ENCODE measurements at places on chromosomes 6 and 20. TPM values are rescaled to one million over a fixed set of nuclear protein-coding genes. Genes with fewer than 3 reads are reported as not detected.
A peak's percentile ranks its signal among the peaks of the same experiment; 100 is the strongest.

- H3K4me1 ChIP-seq = peaks cover 25% of the 10 kb centered on the region
- H3K27me3 ChIP-seq = no peaks in the 10 kb centered on the region
- H3K36me3 ChIP-seq = no peaks in the 10 kb centered on the region
- peak overlapping the region; percentile 37 for H3K27ac ChIP-seq
- peak; percentile 31 for DNase-seq
These were observed 501.4 kb downstream of the BCKDHB start for GRCh38 chr6:80607811-80608391.

DNA sequence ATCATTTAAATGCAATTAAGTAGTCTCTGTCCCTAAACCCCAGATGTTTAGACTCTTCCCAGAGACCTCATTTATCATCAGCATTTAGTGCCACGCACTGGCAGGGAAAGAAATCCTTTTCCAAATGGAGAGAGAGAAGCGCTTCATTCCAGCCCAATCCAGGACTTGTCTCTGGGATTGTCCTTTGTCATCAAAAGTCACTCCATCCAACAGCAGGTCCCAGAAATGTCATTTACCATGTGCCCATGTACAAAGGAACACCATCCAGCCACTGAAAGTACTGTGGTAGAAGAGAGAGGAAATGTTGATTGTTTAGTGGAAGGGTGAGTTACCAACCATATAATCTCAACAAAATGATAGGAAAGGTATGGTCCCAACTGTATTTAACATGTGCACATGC lies 66.9 kb upstream of the SMIM28 start:
- no peaks in the 10 kb centered on the region for H3K36me3 ChIP-seq
- no peak for DNase-seq
- H3K4me3 ChIP-seq = no peak overlapping the region
- no peak overlapping the region for H3K27ac ChIP-seq
- H3K4me1 ChIP-seq = peaks cover 8% of the 10 kb centered on the region
- no peaks in the 10 kb centered on the region for H3K27me3 ChIP-seq

DNA sequence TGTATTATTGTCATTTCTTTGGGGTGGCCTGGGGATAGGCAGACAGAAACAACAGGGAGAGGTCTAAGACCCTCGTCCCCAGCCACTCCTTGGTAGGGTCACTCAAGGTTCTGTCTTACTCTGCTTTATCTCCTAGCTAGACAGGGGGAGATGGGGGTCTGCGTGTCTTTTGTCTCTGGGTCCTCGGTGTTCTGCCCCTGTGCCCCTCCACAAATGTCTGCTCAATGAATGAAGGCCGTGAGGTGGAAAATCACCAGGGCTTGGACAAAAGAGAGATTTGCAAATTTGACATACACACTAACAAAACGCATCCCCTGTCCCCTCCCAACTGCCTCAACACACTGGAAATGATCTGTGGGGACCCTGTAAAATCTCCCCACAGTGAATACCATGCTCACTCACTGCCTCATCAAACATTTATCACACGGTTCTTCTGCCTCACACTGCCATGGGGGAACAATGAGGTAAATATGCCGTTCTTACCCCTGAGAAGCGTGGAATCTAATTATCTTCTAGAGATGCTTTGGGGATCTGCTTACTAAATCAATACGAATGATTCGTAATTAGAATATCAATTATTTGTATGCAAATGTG lies 13.2 kb upstream of the VAPB start:
- no peak overlapping the region for H3K27ac ChIP-seq
- DNase-seq = no peak
- H3K4me3 ChIP-seq = no peak overlapping the region

DNA sequence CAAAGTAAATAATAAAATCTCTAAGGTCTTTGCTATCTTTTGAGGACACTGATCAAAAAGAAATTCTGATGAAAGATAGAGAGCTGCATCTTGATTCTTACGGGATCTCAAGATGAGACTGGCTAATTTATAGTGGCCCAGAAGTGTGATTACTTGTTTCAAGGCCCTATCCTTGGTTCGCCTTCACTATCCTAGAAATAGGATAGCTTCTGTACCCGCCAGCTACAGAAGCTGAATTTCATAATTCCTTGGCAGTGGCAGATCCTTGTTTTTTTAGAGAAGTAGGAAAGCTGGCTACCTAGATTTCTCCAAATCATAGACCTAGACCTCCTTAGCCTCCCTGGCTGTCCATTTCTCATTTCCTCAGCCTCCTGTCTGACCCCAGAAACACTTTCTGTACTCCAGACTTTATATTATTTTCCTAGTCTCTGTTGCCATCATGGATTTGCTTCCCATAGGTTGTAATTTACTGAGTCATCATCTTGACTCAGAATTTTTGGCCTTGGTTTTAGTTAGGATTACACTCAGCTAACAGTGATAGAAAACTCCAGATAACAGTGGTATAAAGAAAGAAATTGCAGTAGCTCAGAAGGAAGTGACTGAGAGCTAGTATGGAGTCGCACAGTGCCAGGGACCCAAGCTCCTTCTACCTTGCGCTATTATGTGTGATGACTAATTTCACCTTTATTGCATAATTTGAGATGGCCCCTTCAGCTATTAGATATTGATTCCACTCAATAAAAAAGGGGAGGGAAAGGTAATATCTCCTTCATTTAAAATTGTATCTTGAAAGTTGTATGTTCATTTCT lies 27.7 kb downstream of the PHF3 start:
- H3K36me3 ChIP-seq = no peaks in the 10 kb centered on the region
- H3K27ac ChIP-seq = no peak overlapping the region
- peaks cover 32% of the 10 kb centered on the region for H3K4me1 ChIP-seq
- no peaks in the 10 kb centered on the region for H3K27me3 ChIP-seq
- no peak overlapping the region for H3K4me3 ChIP-seq

DNA sequence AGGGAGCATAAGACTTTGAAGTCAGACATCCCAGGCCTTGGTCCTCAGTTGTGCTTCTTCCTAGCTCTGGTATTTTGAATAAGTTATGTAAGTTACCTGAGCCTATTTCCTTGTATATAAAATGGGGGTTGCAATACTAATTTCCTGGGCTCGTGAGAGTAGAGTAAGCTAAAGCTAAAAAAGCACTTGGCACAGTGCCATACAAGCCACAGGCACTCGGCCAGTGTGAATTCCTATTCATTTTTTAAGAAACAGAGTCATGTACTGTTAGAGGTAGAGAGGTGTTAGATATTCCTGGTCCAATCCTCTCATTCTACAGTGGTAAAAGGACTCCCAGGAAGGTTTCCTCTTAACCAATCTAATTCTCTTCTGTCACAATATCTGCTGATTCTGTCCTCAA lies 79.6 kb upstream of the EPB41L1 start:
- no peak overlapping the region for H3K27ac ChIP-seq
- no peak for DNase-seq
- no peaks in the 10 kb centered on the region for H3K27me3 ChIP-seq
- no peak overlapping the region for H3K4me3 ChIP-seq
- no peaks in the 10 kb centered on the region for H3K36me3 ChIP-seq

GRCh38 chr20:31739550-31739977 lies 474 bp downstream of the TPX2 start:
- H3K36me3 ChIP-seq = no peaks in the 10 kb centered on the region
- no peak for DNase-seq
- no peaks in the 10 kb centered on the region for H3K27me3 ChIP-seq
- H3K4me1 ChIP-seq = peaks cover 4% of the 10 kb centered on the region

GRCh38 chr6:52558266-52559000 lies 18.4 kb downstream of the TRAM2 start:
- no peaks in the 10 kb centered on the region for H3K27me3 ChIP-seq
- peaks cover 58% of the 10 kb centered on the region for H3K4me1 ChIP-seq
- H3K27ac ChIP-seq = no peak overlapping the region
- no peak overlapping the region for H3K4me3 ChIP-seq
- DNase-seq = no peak

- peak overlapping the region; percentile 66 for H3K27ac ChIP-seq
- peaks cover 42% of the 10 kb centered on the region for H3K4me1 ChIP-seq
- no peaks in the 10 kb centered on the region for H3K27me3 ChIP-seq
- no peaks in the 10 kb centered on the region for H3K36me3 ChIP-seq
These were observed 98.5 kb downstream of the LY86 start for GRCh38 chr6:6686748-6687601.

DNA sequence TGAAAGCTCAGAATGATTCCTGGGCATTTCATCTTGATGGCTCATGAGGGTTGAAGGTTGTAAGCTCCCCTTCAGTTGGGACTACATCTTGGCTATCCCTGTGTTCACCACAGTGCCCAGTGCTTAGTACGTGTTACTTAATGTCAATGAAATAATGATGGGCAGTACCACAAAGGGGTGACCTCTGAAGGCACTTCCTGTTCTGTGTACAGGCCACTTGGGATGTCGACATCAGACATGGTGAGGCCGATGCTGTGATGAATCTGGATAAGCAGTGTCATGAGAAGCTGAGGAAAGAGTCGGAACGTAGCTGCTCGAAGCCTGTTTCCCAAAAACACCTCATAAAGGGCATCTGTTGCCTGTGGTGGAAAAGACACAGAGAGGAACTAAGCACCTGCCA lies 27.6 kb upstream of the RBL1 start:
- H3K36me3 ChIP-seq = no peaks in the 10 kb centered on the region
- DNase-seq = no peak
- no peaks in the 10 kb centered on the region for H3K27me3 ChIP-seq
- H3K4me3 ChIP-seq = no peak overlapping the region

- no peak overlapping the region for H3K4me3 ChIP-seq
- DNase-seq = no peak
- no peaks in the 10 kb centered on the region for H3K27me3 ChIP-seq
- H3K4me1 ChIP-seq = no peaks in the 10 kb centered on the region
- no peaks in the 10 kb centered on the region for H3K36me3 ChIP-seq
These were observed 21.8 kb upstream of the RPS6KA2 start for GRCh38 chr6:166648846-166649245.

GRCh38 chr6:37429352-37429750 lies 3.7 kb upstream of the CMTR1 start:
- H3K27ac ChIP-seq = no peak overlapping the region
- H3K4me1 ChIP-seq = peaks cover 6% of the 10 kb centered on the region
- no peaks in the 10 kb centered on the region for H3K27me3 ChIP-seq
- no peak for DNase-seq

DNA sequence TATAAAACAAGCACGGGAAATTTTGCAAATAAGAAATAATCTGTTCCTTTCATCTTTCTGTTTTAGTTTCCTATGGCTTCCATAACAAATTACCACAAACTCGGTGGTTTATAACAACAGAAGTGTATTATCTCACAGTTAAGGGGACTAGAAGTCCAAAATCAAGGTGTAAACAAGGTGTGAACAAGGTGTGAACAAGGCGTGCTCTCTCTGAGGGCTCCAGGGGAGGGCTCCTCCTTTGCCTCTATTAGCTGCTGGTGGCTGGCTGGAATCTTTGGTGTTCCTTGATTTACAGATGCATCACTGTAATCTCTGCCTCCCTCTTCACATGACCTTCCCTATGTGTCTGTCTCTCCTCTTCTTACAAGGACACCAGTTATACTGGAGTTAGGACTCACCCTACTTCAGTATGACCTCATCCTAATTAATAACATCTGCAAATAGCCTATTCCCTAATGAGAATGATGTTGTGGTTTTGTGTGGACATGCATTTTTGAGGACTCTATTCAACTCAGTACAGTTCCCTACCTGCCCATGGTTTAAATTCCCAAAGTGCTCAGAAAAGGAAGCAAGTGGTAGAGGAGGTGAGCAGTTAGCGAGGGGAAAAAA lies 17.5 kb upstream of the BMP5 start:
- H3K27me3 ChIP-seq = no peaks in the 10 kb centered on the region
- no peak overlapping the region for H3K4me3 ChIP-seq
- no peak overlapping the region for H3K27ac ChIP-seq
- no peak for DNase-seq
- no peaks in the 10 kb centered on the region for H3K4me1 ChIP-seq

GRCh38 chr6:20208687-20209378 lies 3.4 kb downstream of the MBOAT1 start:
- H3K27me3 ChIP-seq = no peaks in the 10 kb centered on the region
- peaks cover 28% of the 10 kb centered on the region for H3K4me1 ChIP-seq
- no peak overlapping the region for H3K4me3 ChIP-seq

GRCh38 chr20:19749618-19750071 lies 8.4 kb upstream of the RIN2 start:
- H3K27ac ChIP-seq = no peak overlapping the region
- peaks cover 15% of the 10 kb centered on the region for H3K4me1 ChIP-seq
- H3K36me3 ChIP-seq = no peaks in the 10 kb centered on the region
- no peak for DNase-seq

DNA sequence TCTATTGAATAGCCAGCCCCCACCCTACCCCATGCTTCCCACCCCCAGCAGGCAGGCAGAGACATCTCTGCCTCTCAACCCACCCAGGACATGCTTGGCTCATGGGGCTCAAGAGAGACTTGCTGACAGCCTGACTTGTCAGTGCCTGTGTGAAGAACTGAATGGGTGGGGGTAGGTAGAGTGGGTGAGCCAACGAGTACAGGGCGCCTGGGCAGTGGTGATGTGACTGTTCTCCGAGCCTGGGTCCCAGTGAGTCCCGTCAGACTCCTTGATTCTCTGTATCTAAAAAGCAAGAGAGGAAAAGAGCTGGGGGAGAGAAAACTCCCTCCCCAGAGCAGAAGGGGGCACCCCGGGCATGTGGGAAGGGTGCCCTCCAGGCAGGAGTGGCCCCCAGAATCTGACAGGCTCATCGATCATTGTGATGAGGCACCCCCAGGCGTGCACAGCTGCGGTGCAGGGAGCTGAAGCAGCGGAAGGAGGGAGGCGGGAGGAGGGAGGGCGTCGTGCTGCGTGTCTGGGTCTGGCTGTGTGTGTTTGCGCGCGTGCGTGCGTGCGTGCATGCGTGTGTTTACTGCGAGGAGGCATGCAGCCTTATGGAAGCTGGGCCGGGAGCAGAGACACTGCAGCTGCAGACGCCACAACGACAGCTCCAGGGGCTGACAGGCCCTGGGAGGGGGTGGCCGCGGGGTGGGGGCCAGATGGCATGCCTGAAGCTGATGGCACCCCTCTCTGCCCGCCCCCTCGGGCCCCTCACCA lies 40.2 kb downstream of the FOXP4 start:
- no peak overlapping the region for H3K27ac ChIP-seq
- H3K4me1 ChIP-seq = peaks cover 11% of the 10 kb centered on the region
- H3K4me3 ChIP-seq = no peak overlapping the region
- DNase-seq = no peak

DNA sequence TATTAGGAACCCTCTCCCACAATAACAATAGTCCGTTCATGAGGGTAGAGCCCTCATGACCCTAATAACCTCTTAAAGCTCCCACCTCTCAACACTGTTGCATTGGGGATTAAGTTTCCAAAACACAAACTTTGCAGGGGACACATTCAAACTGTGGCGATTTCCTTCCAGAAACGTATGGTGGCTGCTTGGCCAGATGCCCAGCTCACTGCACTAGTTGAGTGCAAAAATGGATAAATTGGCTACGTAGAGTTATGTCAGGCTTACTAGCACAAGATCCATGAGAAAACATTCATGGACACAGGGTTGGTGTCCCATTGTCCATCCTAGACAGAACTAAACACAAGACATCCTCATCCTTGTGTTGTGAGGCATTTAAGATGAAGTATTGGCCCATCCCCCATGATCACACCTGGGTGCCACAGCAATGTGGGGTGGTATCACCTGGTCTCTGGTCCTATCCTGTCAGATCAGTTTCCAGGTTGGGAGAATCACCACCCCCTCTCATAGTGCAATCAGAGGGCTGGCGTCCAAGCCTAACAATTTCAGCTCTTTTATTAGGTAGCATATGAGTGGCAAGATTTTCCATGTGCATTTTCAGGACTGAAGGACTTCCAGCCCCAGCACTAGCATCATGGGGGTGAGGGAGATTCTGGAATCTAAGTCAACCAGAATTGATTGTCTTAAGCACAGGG lies 63.4 kb upstream of the ELOVL5 start:
- H3K27me3 ChIP-seq = no peaks in the 10 kb centered on the region
- no peak for DNase-seq
- H3K27ac ChIP-seq = no peak overlapping the region

The TBXT gene
- not detected for polyA plus RNA-seq

The BPIFB3 gene
- not detected for polyA plus RNA-seq

The GTSF1L gene
- not detected for polyA plus RNA-seq

The FRS3 gene
- polyA plus RNA-seq = 5.7 TPM

The OR2B6 gene
- not detected for polyA plus RNA-seq

The HLA-DPA1 gene
- 23.5 TPM for polyA plus RNA-seq

Measured in heart left ventricle (tissue), 16 donors.